NCI-H1048 (cell line): ENCODE measurements at places on chromosomes 7 and 10.

DNA sequence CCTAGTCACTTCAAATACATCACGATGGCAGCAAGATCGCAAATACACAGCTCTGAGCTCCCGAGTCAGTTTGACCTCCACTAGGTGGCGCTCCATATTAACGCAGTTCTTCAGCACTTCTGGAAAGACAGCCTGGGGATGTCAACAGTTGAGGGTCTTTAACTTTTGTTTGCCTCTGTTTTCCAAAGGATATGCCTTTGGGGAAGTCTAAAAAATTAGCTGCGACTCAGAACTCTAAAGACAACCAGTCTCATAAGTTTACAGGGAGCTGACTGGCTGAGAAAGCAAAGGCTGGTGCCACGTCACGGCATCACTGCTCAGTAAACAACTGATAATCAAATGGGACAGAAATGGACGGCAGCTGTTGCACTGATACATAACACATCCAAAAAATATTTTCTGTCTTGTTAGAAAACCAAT, 458.8 kb downstream of the SORCS1 start:
- peak; percentile 4 for DNase-seq

DNA sequence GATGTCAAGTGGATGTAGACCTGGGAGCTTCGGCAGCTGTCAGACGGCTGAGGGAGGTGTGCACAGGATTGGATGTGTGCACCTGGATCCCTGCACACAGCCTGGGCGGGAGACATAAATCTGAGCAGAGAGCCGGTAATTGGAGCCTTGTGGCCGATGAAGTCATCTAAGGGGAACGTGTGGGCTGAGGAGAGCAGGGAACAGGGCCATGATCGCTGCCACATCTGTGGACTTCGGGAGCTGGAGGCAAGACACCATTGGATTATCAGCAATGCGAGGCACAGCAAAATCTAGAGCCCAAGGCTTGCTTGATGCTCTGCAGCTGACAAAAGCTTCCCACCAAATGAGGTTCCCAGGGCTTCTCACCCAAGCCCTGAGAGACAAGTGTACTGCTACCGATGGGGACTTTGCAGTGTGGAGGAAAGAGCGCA, 147.7 kb downstream of the PTPN20 start:
- no peak for DNase-seq

GRCh38 chr7:99752356-99752755, 17.4 kb upstream of the CYP3A7 start:
- DNase-seq: no peak

GRCh38 chr7:77626586-77627308, 69.5 kb upstream of the RSBN1L start:
- DNase-seq: no peak

- DNase-seq: no peak
Measured at GRCh38 chr10:132960631-132961419, 18.5 kb upstream of the CFAP46 start.

DNA sequence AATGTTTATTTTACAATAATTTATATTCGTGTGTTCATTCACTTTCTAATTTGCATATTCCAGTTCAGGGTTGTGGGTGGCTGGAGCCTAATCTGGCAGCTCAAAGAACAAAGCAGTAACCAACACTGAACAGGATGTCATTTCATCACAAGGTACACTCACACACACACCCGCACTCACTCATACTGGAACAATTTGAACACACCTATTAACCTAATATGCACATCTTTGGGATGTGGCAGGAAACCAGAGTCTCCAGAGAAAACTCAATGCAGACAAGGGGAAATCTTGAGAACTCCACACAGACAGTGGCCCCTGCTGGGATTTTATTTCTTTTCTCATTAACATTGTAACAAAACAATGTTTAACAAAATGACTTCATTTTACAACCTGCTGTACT, 97.4 kb downstream of the TWIST1 start:
- DNase-seq: no peak

DNA sequence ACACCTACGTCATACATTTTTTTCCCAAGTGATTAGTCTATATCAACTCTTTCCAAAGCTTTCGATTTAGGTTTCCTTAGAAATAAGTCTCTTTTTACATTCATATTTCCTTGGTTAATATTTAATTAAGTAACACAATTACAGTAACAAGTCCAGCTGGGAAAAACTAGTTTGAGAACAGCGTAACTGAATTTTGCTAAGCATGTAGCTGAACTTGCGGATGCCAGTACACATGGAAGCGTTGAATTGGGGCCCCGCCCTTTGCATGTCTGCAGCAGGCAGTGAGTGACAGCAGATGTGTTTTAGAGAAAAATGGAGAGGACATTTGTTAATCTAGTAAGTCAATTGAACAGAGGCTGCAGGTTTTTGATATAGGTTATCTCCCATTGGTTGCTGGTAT, 72.5 kb downstream of the TAF3 start:
- DNase-seq: no peak

DNA sequence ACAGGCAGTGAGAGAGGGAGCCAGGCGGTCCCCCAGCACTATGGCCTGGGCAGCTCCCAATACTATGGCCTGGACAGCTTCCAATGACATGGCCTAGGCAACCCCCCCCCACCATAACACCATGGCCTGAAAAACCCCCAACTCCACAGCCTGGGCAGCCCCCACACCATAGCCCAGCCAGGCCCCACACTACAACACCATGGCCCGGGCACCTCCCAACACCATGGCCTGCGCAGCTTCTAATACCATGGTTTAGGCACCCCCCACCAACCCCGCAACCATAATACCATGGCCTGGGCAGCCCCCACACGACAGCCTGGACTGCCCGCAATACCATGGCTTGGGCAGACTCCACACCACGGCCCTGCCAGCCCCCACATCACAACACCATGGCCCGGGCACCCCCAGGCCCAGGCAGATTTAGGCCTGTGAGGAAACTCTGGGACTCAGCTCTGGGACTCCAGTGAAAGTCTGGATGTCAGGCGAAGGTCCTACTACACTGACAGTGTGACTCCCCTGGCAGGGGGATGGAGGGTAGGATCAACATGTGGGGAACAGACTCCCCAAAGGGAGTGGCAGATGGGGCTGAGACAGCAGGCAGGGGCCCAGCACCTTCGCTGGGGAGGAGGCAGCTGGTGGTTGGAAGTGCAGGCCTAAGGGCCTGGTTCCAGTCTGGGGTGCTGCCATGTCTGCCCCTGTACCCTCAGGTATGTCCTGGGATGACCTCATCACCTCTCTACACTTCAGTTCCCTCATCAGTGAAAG, 8.7 kb downstream of the CPXM2 start:
- no peak for DNase-seq

- DNase-seq: no peak
Measured at GRCh38 chr7:115654384-115655214, 376.0 kb downstream of the TFEC start.

DNA sequence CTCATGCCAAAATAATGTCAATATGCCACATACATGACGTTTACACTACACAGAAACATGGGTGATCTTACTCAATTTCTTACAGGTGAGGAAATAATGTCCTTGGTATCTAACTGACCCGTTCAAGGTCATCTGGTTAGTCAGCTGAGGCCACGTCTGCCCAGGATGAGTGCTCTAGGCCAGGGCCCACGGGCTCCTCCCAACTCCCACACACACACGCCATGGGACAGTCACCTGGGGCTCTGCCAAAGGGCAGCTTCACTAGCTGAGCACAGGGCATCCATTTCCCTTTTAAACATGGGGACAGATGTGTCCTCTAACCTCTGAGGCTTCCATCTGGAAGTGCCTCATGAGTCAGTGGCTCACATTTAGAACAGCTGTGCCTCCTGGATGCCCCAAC, 123.9 kb downstream of the TNS3 start:
- no peak for DNase-seq

- no peak for DNase-seq
Measured at GRCh38 chr10:98309366-98310355, 41.7 kb upstream of the LOXL4 start.

DNA sequence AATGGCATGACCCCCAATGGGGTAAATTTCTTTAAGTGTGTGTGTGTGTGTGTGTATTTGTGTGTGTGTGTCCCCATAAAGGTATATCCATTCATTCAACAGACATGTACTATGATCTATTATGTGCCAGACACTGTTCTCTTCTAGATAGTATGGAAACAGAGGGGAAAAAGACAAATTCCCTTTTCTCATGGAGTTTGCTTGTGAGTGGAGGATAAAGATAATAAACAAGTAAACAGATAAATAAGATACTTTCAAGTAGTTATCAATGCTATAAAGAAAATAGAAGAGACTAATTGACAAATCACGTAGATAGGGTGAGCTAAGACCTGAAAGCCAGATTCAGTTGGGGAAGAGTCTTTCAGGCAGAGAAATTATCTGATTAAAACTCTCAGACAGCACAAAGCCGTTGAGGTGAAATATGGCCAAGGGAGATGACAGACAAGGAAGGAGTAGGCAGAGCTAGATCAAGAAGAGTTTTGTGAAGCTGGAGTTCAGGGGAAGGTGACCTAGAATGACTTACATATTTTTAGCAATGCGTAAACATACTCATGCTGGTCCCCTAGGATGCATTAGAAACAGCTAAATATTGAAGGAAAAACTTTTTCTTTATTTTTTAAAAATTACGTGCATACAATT, 45.2 kb upstream of the DMTF1 start:
- DNase-seq: no peak

DNA sequence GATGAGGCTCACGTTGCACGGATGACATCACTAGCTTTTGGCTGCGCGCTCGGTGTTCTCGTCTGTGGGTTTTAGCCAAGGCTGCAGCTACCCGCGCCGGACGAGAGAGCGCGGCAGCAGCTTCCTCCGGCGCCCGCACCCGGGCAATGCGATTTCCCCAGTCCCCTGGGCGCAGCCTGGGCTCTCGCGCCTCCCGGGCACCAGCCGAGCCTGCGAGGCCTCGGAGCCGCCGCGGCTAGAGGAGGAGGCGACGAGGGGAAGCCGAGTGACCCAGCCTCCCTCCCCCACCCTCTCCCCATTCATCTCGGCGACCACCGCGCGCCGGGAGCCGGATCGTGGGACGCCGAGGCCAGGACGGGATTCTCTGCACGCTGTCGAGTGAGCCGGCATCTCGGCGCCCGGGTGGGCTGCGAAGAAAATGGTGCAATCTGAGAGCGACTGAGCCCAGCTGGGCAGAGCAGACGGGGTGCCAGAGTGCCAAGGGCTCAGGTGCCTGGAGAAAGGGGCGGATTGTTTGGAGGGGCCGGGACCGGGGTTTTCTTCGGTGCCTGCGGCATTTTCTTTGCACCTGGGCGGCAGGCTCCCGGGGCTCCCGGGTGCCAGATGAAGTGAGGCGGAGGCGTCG, 1.2 kb upstream of the TMEM178B start:
- DNase-seq: no peak

DNA sequence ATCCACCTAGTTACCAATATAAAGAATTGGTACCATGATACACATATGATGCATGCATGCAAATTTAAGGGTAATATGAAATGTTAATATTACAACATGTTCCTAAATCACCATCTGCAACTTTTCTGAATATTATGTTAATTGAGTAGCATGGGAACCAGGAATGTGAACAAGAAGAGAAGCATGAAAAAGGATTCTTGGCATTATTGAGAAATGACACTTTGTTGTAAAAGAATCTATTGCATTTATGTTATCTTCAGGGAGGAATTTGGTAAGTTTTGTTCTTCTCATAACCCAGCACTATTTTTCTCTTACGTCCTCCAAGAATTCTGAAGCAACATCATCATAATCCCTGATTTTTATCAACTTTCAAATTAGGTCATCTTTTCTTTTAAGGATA, 159.9 kb upstream of the SLC25A13 start:
- DNase-seq: no peak

DNA sequence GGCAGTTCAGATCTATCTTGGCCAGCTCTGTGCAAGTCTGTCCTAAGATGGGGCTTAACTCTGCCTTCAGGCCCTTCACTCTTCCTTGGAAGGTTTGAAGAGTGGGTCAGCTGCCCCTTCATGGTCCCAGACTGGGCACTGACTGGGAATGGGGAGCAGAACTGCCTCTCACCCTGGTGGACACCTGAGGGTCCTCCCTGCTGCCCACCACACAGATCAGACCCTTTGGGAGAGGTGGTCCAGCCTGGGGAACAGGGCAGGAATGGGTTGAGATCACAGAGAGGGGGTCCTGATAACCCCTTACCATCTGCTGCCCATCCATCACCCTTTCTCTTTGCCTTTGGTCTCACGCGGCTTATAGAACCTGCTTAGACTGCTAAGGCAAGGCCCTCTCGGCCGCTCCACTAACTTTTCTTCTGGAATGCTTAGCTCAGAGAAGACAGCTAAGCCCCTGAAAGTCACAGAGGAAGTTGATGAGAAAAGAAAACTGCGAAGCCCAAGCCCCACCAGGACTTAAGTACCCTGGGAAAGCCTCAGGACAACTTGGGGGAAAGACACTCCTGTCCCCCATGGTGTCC, 402 bp upstream of the CDHR1 start:
- DNase-seq: no peak

- no peak for DNase-seq
Measured at GRCh38 chr10:14486777-14487487, 156.2 kb upstream of the FRMD4A start.

GRCh38 chr10:3233486-3233990, 61.0 kb upstream of the PITRM1 start:
- no peak for DNase-seq

DNA sequence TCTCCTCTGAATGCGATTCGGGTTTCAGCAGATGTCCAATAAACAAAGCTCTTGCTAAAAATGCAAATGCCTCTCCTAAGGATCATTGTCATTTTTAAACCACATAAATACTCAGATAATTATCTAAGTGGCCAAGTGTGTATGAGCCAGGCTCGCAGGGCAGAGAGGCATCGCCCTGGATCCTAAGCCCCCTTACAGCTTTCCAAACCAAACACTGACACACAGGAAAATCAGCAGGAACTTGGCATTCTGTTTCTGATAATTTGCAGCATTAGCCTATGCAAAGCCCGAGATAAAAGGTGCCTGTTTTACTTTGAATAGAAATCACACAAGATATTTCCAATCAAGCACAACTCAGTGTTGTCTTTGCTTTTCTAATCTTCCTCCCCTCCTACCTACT, 134.4 kb downstream of the ABCA13 start:
- DNase-seq: peak; percentile 37

GRCh38 chr7:157809863-157810851, 473.4 kb downstream of the DNAJB6 start:
- no peak for DNase-seq

DNA sequence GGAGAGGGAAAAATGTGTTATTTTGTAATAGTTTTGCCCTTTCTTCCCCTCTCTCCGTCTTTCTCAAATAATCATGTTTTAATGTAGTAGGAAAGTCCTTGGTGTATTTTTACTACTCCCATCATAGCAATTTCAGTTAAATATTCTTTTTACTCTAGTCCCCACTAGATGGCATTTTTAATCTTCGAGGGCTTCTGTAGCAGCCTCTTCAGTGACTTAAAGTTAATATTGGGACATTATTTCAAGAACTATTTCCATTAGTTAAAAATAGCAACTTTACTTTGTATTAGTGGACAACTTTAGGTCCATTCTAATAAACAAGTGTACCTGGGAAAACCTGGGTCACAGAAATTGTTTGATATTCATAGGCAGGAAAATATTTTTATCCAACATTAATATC, 23.0 kb downstream of the EDRF1 start:
- no peak for DNase-seq

GRCh38 chr7:116525298-116525912, 569 bp downstream of the CAV1 start:
- no peak for DNase-seq

GRCh38 chr10:52257692-52258075, 56.4 kb upstream of the DKK1 start:
- DNase-seq: no peak
